ENCODE measurements at places on chromosomes 5 and 9.

DNA sequence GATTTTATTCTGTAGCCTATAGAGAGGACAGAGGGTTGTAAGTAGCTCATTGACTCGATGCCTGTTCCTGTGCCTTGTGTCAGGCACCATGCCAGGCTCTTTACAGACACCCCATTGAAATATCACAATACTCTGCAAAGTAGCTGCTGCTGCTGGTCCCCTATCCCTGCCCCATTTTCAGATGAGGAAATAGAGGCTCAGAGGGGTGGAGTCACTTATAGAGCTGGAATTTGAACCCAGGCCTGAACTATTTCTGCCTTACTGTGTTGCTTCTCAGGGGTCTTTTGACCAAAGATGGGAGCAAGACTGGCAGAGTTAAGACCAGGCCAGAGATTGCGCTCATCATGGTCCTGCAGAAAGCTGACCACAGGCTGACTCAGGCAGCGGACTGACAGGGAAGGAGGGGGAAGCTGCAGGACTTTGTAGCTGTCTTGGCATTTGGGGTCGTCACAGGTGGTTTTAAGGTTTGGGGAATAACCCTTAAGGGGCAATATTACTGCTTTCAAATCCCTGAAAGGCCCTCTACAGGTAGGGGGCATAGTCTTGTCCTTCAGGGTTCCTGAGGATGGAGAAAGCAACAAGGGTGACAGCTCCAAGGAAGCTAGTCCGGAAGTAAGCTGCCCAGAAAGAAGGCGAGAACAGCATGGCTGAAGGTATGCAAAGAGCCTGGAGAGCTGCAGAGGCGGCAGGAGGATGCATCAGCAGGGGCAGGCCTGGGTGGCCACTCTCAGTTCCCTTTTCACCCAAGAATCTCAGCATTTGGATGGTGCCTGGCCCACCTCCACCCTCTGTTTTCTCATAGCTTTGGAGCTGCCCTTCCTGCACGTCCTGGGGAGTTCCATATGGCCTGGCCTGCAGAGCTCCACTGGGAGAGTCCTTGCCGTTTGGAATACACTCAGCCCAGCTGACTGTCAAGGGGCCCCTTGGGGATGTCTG lies 18.3 kb upstream of the NDST1 start:
- no peak for DNase-seq

DNA sequence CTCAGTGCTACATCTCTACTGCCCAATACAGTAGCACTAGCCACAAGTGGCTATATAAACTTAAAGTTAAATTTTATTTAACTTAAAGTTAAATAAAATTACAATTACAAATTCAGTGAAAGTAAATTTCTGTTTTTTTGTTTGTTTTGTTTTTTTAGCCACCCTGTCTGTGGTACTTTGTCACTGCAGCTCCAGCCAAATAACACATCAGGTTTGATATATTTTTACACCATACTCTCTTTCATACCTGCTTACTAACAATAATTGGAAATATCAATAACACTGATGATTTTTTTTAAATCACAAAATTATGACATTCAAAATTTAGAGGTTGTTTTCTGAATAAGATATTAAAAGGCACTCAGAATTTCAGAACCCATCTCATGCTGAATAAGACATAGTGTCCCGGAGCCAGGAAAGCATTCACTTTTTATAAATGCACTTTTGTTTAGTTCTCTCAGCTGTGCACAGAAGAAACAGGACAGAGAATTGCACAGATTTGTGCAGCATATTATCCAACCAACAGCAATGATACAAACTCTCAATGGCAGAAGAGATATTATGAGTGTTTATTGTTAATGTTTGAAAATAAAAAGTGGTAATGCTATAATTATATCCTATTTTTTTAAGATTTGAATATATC lies 92.6 kb downstream of the EDIL3 start:
- no peak for DNase-seq

DNA sequence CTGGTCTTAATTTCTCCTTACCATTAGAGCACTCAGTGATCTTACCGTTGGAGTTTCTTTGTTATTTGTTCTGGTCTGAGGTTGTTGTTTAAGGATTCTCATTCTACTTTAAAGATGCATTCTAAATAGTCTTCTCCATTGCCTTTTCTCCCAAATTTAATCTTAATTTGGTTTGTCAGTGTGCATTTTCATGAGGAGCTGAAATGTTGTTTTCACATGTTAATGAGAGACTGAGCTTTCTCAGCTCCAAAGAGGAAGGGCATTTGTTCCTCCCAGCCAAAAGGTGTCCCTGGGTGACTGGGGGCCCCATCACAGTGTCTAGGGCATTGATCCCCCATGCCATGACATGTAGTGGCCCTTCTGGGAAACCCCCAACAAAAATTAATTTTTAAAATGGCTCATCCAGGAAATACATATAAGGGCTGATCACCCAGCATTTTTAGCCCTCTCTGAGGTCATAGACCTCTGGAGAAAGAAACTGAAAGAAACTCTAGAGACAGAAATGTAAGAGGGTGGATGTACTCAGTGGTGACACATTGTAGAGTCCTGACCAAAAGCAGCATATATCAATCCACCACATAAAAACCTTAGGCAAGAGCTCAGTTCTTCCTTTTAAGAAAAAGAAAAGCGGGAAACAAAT lies 240.4 kb upstream of the RAI14 start:
- no peak for DNase-seq

DNA sequence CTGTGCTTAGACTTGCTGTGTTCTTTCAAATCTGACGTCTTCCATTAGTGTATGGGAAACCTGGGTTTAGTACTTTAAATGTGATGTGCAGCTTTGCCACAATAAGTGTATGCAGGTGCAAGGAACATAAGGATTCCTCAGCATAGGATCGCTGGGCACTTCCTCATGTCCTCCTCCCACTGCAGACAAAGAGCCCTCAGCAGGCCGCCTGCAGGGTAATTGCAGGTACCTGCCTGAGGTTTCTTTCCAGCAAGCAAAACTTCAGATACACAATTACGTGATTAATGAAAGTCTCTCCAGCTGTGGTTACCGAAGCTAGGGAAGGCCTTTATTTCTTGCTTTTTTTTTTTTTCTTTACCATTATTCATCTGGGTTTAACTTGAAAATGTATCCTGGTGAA lies 233.1 kb downstream of the RFK start:
- no peak for DNase-seq

DNA sequence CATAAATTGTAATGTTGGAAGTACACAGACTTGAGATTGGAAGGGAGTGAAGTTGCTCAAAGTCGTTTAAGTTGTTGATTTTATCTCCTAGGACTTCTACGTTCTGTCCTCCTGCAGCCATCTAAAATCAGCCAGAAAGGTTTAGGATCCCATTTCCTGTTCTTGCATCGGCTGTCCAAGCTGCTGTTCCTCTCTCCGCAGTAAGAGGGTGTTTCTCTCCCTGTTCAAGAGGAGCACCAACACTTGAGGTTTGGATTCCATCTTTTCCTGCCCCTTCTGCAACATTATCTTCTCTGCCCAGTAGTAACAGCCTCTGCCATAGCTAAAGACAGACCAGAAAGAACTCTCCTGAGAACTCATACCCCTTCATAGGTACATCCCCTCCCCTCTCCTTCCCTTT lies 373.4 kb downstream of the GADD45G start:
- no peak for DNase-seq

DNA sequence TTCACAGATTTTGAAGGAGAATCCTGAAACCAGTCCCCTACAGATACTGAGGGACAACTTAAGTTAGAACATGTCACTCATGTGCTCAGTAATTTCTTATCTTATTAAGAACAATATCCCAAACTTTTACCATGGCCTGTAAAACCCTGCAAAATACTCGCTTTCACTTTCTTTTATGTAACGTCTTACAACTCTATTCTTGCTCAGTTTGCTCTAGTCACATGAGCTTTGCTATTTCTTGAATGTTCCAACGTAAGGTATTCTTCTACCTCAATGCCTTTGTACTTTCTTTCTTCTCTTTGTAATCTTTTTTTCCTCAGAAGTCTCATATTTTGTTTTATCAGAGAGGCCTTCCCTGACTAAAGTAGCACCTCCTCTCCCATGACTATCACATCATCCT lies 14.1 kb downstream of the TMEM38B start:
- no peak for DNase-seq

DNA sequence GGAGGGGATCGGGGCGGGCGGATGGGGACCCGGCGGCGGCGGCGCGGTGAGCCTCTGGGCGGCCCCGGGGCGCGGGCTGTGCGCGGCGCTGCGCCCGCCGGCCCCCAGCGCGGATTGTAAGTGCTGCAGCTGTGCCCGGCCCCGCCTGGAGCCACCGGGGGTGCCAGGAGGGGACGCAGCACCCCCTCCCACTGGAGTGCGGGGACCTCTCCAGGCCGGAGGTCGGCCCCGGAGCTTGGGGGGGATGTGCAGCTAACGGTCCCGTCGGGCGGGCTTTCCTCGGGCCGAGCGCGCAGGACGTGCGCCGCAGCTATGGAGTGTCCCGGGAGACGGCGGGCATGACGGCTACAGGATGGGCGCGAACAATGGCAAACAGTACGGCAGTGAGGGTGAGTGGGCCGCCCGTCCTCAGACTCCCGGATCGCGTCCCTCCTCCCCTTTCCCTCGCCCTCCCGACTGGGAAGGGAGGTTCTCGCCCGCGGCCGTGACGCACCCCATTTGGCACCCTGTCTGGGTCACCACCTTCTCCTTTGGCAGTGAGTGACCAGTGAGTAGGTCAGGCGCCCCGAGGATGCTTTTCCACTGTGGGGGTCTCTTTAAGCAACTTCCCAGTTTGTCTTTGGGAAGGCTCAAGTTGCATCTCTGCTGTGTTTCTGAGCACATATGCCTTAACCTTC lies 483 bp downstream of the FBXL7 start:
- no peak for DNase-seq

GRCh38 chr5:104643320-104643719 lies 1080.7 kb upstream of the NUDT12 start:
- DNase-seq = no peak

GRCh38 chr9:111661802-111662521 lies 557 bp downstream of the GNG10 start:
- no peak for DNase-seq

GRCh38 chr5:180052211-180052818 lies 19.2 kb downstream of the RNF130 start:
- no peak for DNase-seq

DNA sequence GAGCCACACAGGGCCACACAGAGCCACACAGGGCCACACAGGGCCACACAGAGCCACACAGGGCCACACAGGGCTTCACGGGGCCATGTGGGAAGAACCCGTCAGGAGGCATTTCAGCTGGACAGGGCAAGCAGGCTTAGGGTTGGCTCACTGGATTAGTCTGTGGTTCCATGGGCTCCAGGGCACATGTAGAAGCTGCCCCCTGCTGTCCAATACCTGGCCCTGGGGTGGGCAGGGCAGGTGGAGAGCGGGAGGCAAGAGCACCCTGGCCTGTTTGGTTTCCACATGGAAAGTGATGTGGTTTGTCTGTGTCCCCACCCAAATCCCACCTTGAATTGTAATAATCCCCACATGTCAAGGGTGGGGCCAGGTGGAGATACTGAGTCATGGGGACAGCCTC lies 16.4 kb upstream of the LPCAT1 start:
- no peak for DNase-seq

GRCh38 chr5:14410068-14410393 lies 171.6 kb upstream of the OTULINL start:
- no peak for DNase-seq

GRCh38 chr9:128656416-128657343 lies at the start of gene DYNC2I2:
Gene DYNC2I2 (minus strand): TSS chr9:128656847. CDS start chr9:128656726, 121 bp downstream.
- peak; percentile 94 for DNase-seq

GRCh38 chr9:114383521-114384231 lies 4.1 kb downstream of the AKNA start:
- DNase-seq = no peak

DNA sequence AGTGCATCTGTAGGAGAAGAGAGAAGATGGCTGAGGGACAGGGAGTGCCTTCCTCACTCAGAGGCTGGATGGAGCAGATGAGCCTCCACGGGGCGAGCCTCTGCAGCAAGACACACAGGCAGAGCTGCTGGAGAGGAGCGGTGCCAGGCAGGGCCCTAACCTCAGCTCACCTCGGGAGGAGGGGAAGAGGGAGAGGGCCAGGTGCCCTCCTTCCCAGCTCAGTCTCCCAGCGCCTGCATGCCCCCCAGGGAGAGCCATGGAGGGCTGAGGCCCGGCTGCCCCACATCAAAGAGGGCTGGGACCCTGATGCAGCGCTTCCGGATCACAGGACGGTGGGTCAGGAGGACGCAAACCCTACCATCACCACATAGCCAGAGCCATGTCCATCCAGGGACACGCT lies 13.6 kb upstream of the SPATA31E1 start:
- no peak for DNase-seq

DNA sequence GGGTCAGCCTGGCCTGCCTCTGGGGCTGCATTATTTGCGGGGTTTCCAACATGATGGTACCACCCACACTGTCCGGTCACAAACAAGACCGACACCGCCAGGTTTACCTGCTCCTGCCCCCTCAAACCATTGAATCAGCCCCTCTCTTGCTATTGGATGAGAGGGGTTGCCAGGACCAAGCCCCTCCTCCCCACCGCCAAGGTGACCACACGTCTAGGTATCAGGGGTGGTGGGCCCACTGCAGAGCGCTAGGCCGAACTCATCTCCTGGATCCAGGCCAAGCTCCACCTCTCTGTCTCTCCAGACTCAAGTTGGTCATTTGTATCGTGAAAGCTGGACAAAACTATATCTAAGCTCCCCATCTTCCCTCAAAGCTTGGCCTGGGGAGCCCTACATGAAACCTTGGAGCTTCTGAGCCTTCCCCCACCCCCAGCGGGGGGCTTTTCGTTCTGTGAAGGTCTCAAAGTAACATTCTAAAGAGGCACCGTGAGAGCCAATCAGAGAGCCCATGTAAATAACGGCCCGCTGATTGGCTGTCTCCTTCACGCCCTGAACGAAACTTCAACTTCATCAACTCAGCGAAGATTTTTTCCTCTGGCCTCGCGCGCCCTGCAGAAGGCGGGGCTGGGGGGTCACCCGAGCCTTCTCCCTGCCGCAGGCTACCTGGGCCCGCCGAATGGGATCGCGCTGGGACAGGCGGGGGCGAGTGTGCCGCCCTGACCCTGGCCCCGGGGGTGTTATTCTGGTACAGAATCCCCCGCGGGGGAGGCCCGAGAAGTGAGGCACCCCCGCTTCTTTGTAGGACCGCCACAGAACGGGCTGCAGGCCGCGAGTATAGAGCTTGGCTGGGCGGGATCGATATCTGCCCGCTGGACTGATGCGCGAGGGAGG lies 49.6 kb upstream of the PSD2 start:
- DNase-seq = peak; percentile 24

DNA sequence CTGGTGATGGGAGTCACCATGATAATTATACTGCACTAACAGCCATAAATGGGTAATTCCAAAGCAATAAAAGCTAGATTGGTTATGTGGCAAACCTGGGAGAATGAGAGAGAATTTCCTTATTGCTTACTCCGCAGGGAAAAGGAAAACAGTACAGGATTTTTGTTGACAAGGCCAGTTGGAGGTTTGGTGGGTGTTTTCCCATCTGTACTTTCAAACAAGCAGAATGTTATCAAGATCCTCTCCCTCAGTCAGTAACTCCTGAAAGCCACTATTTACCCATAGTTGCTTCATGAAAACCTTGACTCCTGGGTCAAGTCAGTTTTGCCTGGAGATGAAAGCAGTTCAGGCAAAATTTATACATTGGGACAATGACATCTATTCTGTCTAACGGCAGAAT lies 26.4 kb downstream of the IL9 start:
- DNase-seq = no peak
